ENCODE measurements at places on chromosomes 11 and 22. TPM values are rescaled to one million over a fixed set of nuclear protein-coding genes. Genes with fewer than 3 reads are reported as not detected.

Gene PATE4
- not detected for total RNA-seq

Gene EP300
- 20.7 TPM for total RNA-seq

Gene DSCAML1
- total RNA-seq, result not detected

DNA sequence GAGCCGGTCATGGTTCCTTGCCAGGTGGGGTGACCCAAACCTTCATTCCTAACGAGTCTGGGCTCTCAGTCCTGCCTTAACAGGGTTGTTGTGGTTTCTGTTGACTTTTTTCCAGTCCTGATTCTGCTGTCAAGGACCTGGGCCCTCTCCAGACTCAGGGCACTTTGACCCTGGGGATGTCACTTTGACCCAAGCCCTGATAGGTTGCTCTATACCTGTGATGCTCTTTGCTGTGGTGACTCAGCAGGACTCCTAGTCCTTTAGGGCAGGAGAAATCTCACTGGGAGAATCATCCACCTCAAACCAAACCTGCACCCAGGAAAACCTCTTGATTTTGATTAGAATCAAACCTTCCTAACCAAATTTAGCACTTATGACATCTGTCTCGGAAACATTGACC is 20.5 kb upstream of the MPPED1 start:
- no peak for DNase-seq
- no peak overlapping the region for H3K27ac ChIP-seq
- no peaks in the 10 kb centered on the region for H3K4me1 ChIP-seq
- no peaks in the 10 kb centered on the region for H3K27me3 ChIP-seq
- H3K4me3 ChIP-seq, result no peak overlapping the region

GRCh38 chr11:13970986-13971385 is 8.5 kb downstream of the SPON1 start:
- no peaks in the 10 kb centered on the region for H3K27me3 ChIP-seq
- DNase-seq, result peak; percentile 68
- H3K36me3 ChIP-seq, result no peaks in the 10 kb centered on the region
- no peak overlapping the region for H3K27ac ChIP-seq
- H3K4me3 ChIP-seq, result no peak overlapping the region

DNA sequence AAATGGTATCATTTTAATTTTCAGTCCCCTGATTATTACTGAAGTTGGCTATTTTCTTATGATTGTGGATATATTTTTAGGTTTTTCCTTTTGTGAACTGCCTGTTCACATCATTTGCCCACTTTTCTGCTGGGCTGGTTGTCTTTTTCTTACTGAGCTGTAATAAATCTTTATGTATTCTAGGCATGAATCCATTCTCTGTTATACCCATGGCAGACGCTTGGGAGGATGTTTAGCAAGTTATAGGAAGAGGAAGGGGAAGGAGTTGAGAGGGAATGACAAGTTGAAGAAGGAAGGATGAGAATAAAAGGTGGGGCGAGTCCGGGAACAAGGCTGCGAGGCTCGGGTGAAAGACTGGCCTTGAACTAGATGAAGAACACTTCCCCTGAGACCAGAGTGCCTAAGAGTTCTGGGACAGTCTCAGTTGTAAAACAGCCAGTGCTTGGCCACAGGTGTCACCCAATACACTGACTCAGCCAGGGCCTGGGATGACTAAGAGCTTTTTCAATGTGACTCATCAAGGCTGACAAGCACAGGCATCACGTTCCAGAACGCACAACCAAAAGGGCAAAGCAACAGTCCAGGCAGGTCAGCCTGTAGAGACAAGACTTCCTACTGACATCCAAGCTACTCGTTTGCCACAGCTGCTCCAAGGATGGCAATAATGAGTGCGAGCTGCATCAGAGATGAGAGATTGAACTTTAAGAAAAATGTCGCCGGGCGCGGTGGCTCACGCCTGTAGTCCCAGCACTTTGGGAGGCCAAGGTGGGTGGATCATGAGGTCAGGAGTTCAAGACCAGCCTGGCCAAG is 35.2 kb downstream of the LRFN4 start:
- H3K4me1 ChIP-seq, result peaks cover 24% of the 10 kb centered on the region
- H3K36me3 ChIP-seq, result no peaks in the 10 kb centered on the region
- peak; percentile 99 for DNase-seq
- H3K27me3 ChIP-seq, result no peaks in the 10 kb centered on the region
- H3K27ac ChIP-seq, result peak overlapping the region; percentile 78

GRCh38 chr11:20050048-20050447 is 110.2 kb downstream of the DBX1 start:
- H3K27me3 ChIP-seq, result no peaks in the 10 kb centered on the region
- no peak overlapping the region for H3K4me3 ChIP-seq
- H3K27ac ChIP-seq, result no peak overlapping the region
- peaks cover 13% of the 10 kb centered on the region for H3K36me3 ChIP-seq
- no peaks in the 10 kb centered on the region for H3K4me1 ChIP-seq

GRCh38 chr11:128692753-128693415 is 988 bp upstream of the FLI1 start:
- H3K4me1 ChIP-seq, result 0 out of 2 replicates have a peak, but pooled peaks cover 4% of the 10 kb centered on the region
- H3K27me3 ChIP-seq, result peaks cover 43% of the 10 kb centered on the region
- DNase-seq, result peak; percentile 42

- H3K36me3 ChIP-seq, result peaks cover 34% of the 10 kb centered on the region
- no peaks in the 10 kb centered on the region for H3K27me3 ChIP-seq
- no peak overlapping the region for H3K27ac ChIP-seq
- no peak for DNase-seq
- H3K4me1 ChIP-seq, result no peaks in the 10 kb centered on the region
These were observed 36.3 kb upstream of the CABP7 start for GRCh38 chr22:29683536-29683935.
